ENCODE measurements at places on chromosomes 1 and 21.

- DNase-seq: no peak
Observed at GRCh38 chr1:207913951-207914350, 3.0 kb upstream of the CD34 start.

DNA sequence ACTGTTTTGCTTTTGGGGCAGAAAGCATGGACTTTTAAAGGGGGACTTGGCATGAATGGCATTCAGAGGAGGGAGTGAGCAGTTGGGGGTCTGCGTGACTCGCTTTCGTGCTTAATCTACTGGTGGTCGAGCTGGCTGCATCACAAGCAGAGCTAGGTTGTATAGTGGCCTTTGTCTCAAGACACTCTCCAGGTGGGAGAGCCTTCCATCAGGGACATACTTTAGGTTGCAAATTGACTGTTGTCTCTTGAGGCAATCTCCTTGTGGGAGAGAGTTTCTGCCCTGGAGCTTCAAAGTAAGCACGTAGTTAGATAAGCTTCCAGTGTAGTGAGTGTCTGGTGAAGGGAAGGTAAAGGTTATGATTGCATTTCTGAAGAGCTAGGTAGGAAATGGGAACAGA, 93.9 kb downstream of the C1orf21 start:
- no peak for DNase-seq

GRCh38 chr21:32940079-32941014, 85.4 kb upstream of the OLIG2 start:
- DNase-seq: peak; percentile 30

DNA sequence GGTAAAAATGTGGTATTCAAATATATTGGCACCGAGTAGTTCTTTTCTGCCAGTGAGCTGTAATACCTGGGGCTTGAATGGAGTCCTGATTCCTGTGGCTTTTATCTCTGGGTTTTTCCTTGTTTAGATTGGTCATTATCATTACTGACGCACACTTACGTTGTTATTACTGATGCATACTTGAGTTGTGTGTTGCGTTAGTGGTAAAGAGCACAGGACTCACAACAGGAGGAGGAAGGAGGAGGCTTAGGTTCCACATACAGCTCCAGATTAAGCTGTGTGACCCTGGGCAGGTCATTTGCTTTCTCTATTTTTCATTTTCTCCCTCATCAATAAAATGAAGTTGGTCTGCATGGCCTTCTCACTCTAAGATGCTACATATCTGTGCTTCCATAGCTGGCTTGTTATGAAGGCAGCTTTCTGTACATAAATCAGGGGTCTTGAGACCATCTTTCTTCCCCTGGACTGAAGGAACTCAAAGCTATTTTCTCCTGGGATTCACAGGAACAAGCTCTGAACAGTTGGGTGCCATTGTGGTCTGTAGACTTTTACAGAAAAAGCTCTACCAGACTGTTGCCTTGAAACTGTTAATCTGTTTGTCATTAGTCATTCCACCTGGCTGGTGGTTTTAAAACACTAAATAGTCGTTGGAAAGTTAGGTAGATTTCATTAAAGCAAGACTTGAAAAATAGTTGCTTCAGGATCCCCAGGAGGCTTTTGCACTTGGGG, 5.6 kb downstream of the ARID1A start:
- DNase-seq: no peak

DNA sequence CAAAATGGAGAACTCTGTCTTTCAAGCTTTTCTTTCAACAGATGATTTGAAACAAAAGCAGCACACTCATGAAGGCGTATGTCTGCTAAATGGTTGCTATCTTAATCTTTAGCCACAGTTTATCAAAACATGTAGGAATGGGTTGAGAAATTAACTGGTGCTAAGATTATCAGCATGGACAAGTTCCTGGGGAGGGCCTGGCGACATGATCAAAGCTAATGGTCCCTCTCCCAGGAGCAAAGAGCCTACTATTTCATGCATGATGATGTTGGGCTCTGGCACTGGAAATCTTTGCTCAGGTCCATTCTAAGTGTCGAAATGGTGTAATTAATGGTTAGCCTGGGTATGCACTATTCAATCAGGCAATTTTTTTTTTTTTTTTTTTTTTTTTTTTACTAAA, 91.7 kb downstream of the SLC45A1 start:
- DNase-seq: no peak

DNA sequence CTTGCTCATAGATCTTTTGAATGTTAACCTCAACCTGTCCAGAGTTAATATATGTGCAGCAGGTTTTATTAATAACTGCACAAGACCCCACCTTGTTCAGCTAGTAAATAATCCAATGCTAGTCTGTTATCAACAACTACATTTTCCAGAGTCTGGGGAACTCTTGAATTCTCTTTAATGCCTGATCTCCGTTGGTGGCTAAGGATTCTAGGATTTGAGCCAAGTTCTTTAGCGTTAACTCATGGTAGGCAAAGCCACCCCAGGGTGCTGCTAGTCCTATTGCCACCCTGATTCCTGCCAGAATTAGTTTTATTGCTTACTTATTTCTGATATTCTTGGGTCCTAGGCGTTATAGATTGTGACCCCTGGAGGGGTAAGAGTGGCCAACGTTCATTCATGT, 12.8 kb downstream of the BACE2 start:
- no peak for DNase-seq

DNA sequence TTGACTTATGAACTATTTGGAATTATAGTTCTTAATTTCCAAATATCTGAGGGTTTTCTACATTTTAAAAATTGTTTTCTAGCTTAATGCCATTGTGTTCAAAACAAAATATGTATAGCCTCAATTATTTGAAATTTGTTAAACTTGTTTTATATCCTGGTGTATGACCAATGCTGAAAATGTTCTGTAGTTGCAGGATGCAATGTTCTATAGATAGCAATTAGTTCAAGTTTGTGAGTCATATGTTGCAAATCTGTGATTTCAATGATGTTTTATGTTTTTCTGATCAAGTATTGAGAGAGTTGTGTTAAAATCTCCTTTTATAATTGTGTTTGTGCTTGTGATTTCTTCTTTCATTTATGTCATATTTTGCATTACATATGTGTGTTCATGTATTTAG, 517.5 kb downstream of the ADGRL2 start:
- DNase-seq: no peak

- DNase-seq: no peak
Observed at GRCh38 chr1:68103884-68104554, 53.6 kb upstream of the DIRAS3 start.

DNA sequence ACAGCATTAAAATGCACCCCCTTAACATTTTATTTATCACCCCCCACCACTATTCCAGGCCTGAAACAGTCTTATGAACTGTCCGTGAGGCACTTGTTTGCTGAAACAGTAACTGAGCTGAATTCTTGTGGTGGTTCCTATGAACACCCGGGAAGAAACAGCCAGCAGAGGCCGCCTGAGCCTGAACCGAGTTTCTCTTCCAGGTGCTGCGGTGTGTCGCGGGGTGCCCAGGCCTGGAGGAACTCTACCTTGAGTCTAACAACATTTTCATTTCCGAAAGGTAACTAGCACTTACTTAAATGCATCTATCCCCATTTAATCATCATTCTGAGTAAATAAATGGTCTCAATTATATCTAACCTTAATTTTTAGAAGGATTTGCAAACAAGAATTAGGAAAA, 66.8 kb downstream of the TBCE start:
- no peak for DNase-seq

GRCh38 chr1:184792450-184792969, 37.9 kb upstream of the EDEM3 start:
- no peak for DNase-seq

DNA sequence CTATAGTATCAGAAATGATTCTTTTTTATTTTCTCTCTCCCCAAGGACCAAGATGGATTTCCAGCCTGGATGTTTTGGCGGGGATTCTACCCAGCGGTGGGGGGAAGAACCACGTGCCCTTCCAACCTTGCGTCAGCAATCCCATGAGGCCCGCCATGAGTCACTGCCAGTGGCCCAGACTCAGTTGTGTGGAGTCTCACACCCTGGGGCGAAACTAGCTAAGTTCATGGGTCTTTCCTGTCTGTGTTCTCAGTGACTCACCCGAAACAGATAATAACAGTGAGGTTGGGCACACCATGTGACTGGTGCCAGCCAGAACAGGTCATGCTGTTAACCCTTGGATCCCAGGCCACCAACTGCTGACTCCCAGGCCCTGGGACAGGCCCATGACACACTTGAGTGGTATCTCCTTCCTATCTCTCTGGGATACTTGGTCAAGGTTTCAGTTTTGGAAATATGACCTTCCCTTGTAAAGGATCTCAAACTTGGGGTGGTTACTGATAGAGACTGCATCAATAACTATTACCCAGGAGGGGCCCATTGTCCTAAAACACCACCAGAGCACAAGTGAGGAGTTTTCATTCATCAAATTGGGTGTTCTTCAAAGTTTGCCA, 98.0 kb upstream of the DUSP10 start:
- DNase-seq: peak; percentile 16

GRCh38 chr1:201226859-201227488, 36.4 kb downstream of the IGFN1 start:
- DNase-seq: no peak

DNA sequence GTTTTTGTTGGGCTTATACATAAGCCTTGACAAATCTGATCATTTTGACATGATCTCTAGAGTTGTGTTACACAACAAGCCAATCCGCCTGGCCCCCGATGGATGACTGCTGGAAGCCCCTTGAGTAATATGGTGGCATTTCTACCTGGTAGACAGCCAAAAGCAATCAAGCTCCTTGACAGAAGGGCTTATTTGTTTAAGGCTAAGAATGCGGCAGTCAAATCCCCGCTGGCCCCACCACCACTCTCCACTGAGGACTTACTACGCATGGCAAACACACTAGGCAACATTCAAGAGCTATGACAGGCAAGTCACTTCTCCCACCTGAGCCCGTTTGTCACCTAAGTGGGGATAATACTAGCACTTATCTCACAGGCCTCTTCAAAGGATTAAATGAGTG, 33.4 kb upstream of the C1orf198 start:
- DNase-seq: no peak

DNA sequence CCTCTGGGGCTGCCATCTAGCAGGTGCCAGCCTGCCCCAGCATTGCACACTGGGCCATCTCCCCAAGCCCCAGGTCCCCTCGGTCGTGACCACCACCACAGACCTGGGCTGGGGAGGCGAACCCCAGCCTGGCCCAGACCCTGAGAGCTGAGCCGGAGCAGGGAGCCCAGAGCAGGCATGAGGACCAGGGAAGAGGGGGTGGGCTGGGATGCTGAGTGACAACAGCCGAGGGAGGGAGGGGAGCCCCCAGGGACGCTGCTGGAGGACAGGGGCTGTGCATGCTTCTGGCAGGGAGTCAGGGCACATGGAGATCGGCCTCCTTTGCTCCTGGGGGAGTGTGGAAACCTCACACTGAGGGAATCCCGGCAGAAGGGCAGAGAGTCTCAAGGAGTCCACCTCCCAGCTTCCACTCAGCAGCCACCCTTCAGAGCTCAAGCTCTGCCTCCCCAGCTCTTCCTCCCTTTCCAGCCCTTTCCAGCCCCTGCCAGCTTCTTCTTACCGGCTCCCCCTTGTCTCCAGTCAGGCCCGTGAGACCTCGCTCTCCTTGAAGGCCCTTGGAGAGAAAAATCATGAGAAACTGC, 23.7 kb upstream of the PEF1 start:
- DNase-seq: no peak

DNA sequence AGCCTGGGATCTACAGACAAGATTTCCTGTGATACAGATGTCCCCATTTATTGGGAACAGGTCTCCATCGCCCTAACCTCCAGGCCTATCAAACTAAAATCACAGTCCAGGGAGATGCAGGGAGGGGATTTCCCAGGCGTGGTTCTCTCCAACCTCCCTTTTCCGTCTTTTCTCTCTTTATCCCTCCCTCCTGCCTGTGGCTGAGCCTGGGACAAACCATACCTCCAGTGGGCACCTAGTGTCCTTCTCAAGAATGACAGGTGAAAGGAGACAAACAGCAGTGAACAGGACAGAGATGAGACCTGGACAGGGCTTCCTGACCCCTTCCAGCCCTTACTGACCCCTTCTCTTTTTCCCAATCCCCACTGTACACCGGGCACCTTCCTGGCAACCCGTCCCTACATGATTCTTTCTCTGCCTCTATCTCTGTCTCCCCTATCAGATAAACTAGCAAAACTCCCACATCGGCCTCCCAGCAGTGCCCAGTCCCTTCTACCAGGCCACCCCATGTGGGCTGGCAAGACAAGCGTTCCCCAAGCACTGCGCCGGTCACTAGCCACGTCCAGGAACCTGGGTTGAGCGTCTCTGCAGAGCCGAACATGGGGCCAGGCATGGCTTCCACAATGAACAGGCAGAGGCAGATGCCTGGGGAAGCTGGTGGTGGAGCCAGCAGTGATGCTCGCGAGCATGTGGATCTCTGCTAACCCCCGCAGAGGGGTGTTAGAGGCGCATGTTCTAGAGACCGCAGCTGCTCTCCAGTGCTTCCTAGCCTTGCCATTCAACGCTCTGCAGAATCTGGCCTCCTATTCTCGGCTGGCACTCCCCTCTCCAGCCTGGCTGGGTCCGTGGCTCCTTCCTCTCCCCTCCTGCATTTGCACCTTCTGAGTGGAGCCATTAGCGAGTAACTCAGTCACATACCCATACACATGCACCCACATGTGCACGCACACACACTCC, 54.7 kb downstream of the ELK4 start:
- DNase-seq: no peak

DNA sequence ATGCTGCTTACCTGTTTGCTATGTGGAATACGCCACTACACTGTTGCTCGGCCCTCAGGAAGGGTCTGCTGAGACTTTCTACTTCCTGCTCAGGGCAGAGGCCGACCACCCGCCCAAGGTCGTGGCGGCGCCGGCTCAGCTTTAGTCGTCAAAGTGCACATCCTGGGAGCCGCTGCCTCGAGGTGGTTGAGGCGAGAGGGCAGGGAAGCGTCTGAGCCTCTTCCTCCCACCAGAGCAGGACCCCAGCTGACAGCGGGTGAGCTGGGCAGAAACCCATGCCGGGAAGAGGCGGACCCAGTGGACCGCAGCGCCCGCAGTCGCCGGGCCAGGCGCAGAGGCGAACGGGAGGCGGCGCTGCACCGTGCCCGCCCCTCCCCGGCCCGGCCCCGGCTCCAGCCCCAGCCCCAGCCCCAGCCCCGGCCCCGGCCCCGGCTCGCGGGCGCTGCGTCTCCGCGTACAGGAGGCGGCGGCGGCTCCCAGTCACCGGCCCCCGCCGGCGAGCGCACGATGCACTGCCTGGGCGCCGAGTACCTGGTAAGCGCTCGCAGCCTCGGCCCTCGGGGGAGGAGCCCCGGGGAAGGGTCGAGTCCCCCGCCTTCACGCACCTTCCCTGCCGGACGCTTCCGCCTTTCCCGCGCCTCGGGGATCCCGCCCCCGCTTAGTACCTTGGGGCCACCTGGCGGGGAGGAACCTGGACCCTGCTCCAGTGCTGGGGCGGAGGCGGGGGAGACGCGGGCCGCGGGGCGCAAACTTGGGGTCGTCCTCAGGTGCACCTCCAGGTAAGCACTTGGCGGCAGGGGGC, at the start of gene SLC44A3:
Gene SLC44A3, plus strand, starts transcription at position 413 of the 802 bp plus-strand sequence. Its CDS starts 95 bp downstream, at position 508.
- no peak for DNase-seq

Measured in activated T-cell treated with anti-CD3 and anti-CD28 coated beads for 1 hour (primary cell).